ENCODE measurements at places on chromosomes 6 and 20.

DNA sequence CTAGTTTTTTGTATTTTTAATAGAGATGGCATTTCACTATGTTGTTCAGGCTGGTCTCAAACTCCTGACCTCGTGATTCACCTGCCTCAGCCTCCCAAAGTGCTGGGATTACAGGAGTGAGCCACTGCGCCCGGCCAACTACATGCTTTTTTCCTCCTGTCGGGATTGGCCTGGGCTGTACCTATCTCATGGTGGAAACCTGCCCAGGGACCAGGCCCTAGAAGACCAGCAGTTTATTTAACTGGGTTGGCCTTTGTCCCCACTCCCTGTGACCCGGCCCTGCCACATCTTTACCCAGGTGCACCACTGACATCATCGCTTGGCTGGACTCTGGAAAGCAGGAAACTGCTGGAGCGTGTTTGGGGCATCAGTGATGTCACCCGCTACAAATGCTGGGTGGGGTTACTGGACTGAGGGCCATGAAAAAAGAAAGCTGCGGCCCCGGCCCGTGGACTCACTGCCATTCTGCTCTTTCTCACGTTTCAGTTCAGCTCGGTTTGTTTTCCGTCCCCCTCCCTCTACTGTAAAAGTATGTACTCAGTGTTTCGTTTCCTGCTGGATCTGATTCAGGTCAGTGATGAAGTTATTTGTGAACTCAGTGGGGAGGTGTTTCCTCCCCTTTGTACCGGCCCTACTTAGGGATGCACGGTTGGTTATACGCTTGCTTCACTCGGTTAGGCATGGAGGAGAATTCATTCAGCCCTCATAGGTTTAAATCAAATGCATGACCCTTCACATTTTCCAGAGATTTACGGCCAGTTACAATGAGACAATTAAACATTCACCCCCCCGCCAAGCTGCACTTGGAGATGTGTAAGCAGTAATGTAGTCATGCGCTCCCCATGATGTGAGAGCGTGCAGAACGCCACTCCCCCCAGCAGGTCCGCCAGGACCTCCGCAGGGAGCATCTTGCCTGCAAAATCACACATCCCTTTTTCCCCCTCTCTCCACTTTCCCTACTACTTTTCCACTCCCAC lies 179.3 kb downstream of the MTHFD1L start:
- peak; percentile 45 for DNase-seq

DNA sequence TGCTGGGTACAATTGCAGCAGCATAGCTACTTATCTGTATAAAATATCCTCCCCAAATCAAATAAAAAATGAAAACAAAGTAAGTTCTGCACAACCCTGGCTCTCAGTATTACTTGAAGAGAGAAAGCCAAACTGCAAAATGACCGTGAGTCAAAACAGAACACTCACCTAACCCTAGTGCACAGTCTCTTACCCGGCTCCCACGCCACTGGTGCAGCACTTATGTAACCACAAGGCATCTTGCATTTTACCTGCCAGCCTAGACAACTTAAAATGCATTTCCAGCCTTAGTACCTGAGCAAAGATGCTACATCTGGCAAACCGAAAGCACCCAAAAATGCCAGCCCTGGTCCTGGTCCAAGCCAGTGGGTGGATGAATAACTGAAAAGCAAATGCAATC lies 12.4 kb upstream of the SIRPB1 start:
- DNase-seq, result no peak

DNA sequence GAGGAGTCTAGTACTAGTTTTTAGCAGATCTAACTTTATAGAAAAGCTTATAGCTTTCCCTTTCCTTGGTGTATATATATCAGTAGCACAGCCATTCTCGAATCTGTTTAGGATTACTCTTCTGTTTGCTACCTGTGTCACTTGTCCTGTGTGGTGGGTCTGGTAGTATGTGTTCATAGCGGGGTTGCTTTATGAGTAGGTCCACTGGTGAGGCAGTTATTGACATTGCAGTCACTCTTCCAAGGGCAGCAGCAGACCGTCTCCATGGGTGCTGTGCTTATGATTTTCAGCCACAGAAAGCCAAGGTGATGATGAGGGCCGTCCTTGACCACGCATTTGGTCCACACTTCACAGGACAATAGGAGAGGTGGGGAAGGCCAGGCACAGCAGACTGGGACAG lies 171.5 kb downstream of the CDKAL1 start:
- DNase-seq, result no peak

GRCh38 chr6:49551078-49551865 lies 804 bp downstream of the C6orf141 start:
- DNase-seq, result peak; percentile 34

Data from endothelial cell (in vitro differentiated cells).